ENCODE measurements at places on chromosomes 2 and 18.
A peak's percentile ranks its signal among the peaks of the same experiment; 100 is the strongest.

DNA sequence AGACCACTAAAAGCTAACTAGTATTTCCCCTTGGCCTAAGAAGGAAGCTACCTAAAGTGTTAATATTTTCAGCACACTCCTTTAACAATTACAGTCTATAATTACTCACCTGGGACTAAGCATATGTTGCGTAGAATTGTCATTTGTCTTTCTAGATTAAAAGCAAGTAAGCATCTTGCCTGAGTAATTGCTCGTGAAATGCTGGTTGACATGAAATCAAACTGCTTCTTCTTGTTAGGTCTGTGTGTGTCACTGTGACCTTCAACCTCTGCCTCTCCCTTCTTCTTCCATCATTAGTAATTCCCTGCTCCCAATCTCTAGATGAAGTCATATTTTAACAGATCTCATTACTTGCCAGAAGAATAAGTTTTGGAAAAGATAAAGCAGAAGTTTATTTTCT is 212.2 kb downstream of the XIRP2 start:
- H3K4me1 ChIP-seq: no peaks in the 10 kb centered on the region
- H3K36me3 ChIP-seq: no peaks in the 10 kb centered on the region

- no peak overlapping the region for H3K4me3 ChIP-seq
- peaks cover 18% of the 10 kb centered on the region for H3K36me3 ChIP-seq
- no peak for DNase-seq
- H3K27me3 ChIP-seq: no peaks in the 10 kb centered on the region
- peaks cover 26% of the 10 kb centered on the region for H3K4me1 ChIP-seq
- H3K27ac ChIP-seq: no peak overlapping the region
Observed at GRCh38 chr18:12005538-12006487, 24.5 kb downstream of the IMPA2 start.

GRCh38 chr2:232341061-232341738 is 37.4 kb upstream of the ALPP start:
- peak; percentile 44 for DNase-seq
- no peaks in the 10 kb centered on the region for H3K27me3 ChIP-seq
- H3K36me3 ChIP-seq: peaks cover 7% of the 10 kb centered on the region
- H3K4me3 ChIP-seq: no peak overlapping the region
- H3K4me1 ChIP-seq: no peaks in the 10 kb centered on the region
- H3K27ac ChIP-seq: no peak overlapping the region

GRCh38 chr18:42141439-42141838 is 186.4 kb downstream of the PIK3C3 start:
- H3K36me3 ChIP-seq: no peaks in the 10 kb centered on the region
- no peaks in the 10 kb centered on the region for H3K27me3 ChIP-seq
- no peaks in the 10 kb centered on the region for H3K4me1 ChIP-seq
- no peak for DNase-seq

DNA sequence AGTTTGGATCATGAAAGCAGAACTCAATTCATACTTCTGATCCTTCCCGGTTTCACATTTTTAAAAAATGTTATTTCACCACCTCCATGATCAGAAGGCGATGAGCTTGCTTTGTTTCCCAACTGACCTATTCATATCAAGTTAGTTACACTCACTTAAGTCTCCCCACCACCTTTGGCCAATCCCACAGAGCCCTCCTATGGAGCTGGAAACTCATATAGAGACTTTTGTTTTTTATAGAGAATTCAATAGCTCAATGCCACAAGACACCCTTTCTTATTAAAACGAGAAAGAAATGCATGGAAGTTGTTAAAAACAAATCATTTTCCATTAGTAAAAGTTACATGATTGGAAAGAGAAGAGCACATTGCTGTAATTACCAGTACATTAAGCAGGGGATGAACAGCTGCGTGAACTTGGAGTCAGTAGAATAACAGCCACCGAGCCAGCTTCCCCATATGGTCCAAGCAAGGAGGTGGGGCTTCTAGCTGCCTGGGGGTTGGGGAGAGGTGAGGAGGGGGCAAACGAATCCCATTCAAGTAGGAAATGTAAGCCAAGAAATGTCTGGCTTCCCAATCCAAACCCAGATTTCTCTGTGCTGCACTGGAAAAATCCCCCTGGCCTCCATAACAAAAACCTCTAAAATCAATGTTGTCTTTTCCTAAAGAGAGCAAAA is 614.5 kb downstream of the IRS1 start:
- DNase-seq: no peak
- H3K4me1 ChIP-seq: peaks cover 16% of the 10 kb centered on the region
- no peak overlapping the region for H3K4me3 ChIP-seq
- H3K27ac ChIP-seq: peak overlapping the region; percentile 66
- no peaks in the 10 kb centered on the region for H3K36me3 ChIP-seq
- no peaks in the 10 kb centered on the region for H3K27me3 ChIP-seq

- H3K4me3 ChIP-seq: no peak overlapping the region
- H3K36me3 ChIP-seq: no peaks in the 10 kb centered on the region
- no peak for DNase-seq
- H3K27me3 ChIP-seq: no peaks in the 10 kb centered on the region
Observed at GRCh38 chr2:40372283-40372985, 79.5 kb downstream of the SLC8A1 start.

- H3K27me3 ChIP-seq: no peaks in the 10 kb centered on the region
- no peak for DNase-seq
- H3K4me3 ChIP-seq: no peak overlapping the region
- H3K4me1 ChIP-seq: no peaks in the 10 kb centered on the region
Observed at GRCh38 chr2:233168445-233168844, 83.0 kb upstream of the ATG16L1 start.

DNA sequence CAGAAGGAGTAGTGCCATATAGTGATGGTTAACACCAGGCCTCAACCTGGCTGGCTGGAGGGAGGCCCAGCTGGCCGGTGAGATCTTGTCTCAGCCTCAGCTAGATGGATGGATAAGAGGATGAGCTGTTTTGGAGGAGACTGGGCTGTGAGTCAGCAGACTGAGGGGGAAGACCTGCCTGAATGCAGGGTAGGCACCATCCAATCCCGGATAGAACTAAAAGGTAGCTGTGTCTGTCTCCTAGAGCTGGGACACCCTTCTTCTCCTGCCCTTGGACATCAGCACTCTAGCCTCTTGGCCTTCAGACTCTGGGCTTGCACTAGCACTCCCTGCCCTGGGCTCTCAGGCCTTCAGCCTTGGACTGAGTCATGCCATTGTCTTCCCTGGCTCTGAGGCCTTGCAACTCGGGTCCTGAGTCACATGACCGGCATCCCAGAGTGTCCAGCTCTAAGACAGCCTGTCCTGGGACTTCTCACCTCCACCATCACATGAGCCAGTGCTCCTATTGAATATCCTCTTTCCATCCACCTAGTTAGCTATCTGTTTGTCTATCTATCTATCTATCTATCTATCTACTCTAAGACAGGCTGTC is 131.3 kb downstream of the TPO start:
- H3K27ac ChIP-seq: no peak overlapping the region
- no peak overlapping the region for H3K4me3 ChIP-seq
- no peaks in the 10 kb centered on the region for H3K36me3 ChIP-seq
- H3K27me3 ChIP-seq: peaks cover 7% of the 10 kb centered on the region
- H3K4me1 ChIP-seq: peaks cover 5% of the 10 kb centered on the region
- peak; percentile 69 for DNase-seq

GRCh38 chr2:181483211-181483610 is 26.0 kb downstream of the ITGA4 start:
- H3K27ac ChIP-seq: no peak overlapping the region
- DNase-seq: no peak
- H3K27me3 ChIP-seq: no peaks in the 10 kb centered on the region
- no peaks in the 10 kb centered on the region for H3K36me3 ChIP-seq
- no peaks in the 10 kb centered on the region for H3K4me1 ChIP-seq

DNA sequence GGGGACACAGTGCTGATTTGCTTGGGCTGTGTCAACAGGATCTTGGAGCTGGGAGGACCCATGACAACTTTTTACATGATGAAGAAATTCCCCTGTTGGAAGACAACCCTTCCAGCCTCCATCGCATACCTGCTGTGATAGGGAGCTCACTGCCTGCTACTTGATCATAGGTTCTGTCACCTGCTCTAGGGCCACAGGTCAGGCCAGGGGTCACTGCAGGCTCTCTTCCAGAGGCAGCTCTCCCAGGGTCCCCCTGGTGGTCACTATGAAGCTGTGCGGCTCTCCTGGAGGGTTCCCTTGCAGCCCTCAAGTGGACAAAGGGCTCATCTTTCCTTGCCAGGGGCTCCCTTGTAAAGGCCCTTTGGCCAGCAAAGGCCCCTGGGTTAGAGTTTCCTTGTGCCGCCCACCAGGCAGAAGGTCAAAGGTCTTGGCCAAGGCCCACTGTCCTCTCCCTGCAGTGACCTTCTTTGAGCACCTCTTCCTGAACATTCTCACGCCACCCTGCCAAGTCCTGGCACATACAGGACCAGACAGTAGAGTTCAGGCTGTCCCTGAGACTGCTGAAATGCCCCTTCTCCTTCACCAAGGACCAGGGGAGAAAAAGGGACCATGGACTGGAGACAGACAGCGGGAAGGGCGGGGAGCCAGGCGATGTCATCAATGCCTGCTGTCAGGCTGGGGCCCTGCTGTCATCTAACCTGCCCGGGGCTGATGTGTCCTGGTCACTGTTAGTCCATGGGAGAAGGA is 345.1 kb downstream of the DYSF start:
- H3K27ac ChIP-seq: no peak overlapping the region
- DNase-seq: peak; percentile 76
- no peaks in the 10 kb centered on the region for H3K27me3 ChIP-seq
- no peak overlapping the region for H3K4me3 ChIP-seq

DNA sequence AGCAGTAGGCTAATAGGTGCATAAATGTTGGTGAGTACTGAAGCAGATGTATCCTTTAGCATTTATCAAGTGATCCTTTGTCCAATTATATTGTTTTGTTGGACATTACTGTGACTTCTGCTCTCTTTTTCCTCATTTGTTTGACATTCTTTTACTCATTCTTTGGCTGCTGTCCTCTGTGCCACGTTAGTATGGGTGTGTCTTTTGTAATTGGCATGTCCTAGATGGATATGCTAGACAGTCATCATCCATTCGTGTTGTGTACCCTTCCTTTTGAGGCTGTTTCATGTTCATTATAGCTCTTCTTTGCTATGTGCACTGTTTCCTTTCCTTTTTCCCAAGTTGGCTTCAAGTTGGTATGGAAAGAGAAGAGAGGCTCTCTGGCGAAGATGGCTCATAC is 284.7 kb downstream of the CYP26B1 start:
- no peak overlapping the region for H3K27ac ChIP-seq
- H3K4me3 ChIP-seq: no peak overlapping the region
- no peak for DNase-seq
- H3K4me1 ChIP-seq: peaks cover 2% of the 10 kb centered on the region

DNA sequence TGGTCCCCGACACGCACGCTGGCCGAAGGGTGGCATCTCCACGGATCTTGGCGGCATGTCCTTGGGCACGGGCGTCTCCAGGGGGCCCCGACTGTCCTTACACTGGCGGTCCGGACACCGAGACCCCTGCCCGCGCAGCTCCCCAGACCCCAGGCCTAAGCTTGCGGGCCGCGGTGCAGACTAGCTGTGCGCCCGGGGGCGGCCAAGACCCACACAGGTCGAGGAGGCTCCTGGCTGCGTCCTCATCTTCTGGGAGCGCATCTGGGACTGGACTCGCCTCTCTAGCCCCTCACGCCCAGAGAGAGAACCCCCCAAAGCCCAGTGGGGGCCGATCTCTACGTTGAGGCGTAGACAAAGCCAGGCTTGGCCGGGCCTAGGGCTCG is 475 bp upstream of the TWIST2 start:
- H3K36me3 ChIP-seq: no peaks in the 10 kb centered on the region
- peak overlapping the region; percentile 89 for H3K27ac ChIP-seq
- peaks cover 27% of the 10 kb centered on the region for H3K4me1 ChIP-seq
- H3K4me3 ChIP-seq: peak overlapping the region; percentile 59
- H3K27me3 ChIP-seq: peaks cover 71% of the 10 kb centered on the region

DNA sequence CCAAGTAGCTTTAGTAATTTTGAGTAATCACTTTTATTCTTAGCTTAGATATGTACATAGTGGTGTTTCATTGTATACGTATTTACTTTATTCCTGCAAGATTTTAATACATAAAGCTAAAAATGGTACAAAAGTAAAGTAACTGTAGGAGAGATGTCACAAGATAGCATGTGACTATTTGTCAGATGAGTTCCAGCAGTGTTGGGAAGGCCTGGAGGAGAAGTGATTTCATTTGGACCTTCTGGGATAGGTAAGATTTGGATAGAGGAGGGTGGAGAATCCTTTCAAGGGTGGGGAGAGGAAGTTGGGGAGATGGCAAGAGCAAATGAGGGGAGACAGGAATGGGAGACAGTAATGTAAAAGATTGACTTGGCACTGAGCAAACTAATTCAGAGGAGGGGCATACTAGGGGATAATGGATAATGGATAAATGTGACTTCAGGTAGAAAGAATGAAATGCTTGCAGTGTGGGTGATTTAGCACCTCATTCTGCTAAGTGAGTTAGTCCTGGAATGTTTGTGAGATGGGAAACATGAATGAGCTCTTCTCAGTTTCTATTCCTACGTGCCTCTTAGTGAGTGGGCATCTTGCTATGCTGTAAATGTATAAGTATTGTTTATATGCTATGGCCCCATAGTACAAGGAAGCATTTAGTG is 10.5 kb downstream of the WDR43 start:
- H3K36me3 ChIP-seq: peaks cover 40% of the 10 kb centered on the region
- no peaks in the 10 kb centered on the region for H3K4me1 ChIP-seq
- no peak overlapping the region for H3K4me3 ChIP-seq
- DNase-seq: no peak

- no peak overlapping the region for H3K27ac ChIP-seq
- H3K4me1 ChIP-seq: no peaks in the 10 kb centered on the region
- H3K4me3 ChIP-seq: no peak overlapping the region
- H3K27me3 ChIP-seq: no peaks in the 10 kb centered on the region
- H3K36me3 ChIP-seq: no peaks in the 10 kb centered on the region
- DNase-seq: no peak
Observed at GRCh38 chr2:14615121-14615520, 17.4 kb upstream of the LRATD1 start.

GRCh38 chr2:105521176-105521575 is 122.3 kb upstream of the FHL2 start:
- peaks cover 1% of the 10 kb centered on the region for H3K27me3 ChIP-seq
- no peak overlapping the region for H3K27ac ChIP-seq
- no peak overlapping the region for H3K4me3 ChIP-seq
- no peak for DNase-seq

DNA sequence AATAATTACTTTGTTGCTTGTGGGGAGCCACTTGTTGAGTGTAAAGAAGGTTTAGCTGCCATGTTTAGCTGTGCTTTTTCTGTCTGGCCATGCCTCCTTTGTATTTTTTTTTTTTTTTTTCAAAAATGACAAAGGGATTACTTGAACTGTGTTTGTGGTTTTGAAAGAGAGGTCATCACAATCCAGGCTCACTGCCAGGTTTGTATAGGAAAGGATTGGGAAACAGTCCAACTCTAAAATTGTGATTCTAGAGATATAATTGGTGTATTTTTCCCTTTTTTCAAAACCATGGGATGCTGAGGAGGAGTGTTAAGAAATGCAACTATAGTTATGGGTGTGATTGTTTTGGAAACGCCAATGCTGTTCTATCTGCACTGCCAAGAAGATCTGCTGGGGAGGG is 4.3 kb downstream of the ITPRIPL1 start:
- no peak overlapping the region for H3K27ac ChIP-seq
- H3K4me1 ChIP-seq: peaks cover 26% of the 10 kb centered on the region
- H3K27me3 ChIP-seq: peaks cover 10% of the 10 kb centered on the region
- no peaks in the 10 kb centered on the region for H3K36me3 ChIP-seq
- H3K4me3 ChIP-seq: no peak overlapping the region
- no peak for DNase-seq

GRCh38 chr18:10353791-10354190 is 100.6 kb upstream of the APCDD1 start:
- no peaks in the 10 kb centered on the region for H3K36me3 ChIP-seq
- H3K27ac ChIP-seq: peak overlapping the region; percentile 77
- no peak overlapping the region for H3K4me3 ChIP-seq
- H3K27me3 ChIP-seq: no peaks in the 10 kb centered on the region
